ENCODE measurements at places on chromosomes 11 and 22.
A peak's percentile ranks its signal among the peaks of the same experiment; 100 is the strongest.

DNA sequence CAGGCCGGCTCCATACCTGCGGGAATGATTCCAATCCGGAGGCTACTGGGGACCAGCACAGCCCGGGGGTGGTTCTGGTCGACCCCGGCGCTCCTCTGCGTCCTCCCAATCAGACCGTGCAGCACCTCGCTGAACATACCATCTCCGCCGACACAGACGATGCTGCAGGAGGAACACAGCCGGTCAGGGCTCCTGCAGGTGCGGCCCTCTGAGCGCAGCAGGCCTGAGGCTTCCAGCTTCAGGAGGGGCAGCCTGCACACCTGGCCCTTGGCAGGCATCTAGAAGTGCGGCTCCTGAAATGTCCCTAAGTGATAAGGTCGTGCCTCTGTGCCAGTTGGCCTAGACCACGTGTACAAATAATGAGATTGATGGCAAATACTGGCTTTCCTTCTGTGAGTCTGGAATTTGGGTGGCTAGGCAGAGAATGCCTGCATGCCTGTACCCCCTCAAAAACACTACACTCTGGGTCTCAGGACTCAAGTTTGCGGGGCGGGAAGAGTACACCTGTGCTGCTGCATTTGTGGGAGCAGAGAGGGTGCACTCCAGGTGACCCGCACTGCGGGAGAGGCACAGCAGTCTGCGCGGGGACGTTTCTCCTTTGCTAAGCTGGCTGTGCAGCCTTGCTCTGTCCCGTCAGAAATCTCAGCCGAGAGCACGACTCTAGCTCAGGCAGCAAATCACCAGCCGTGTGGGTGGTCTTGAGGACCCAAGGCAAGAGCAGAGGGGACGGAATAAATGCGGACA is 30.1 kb downstream of the CERK start:
- DNase-seq: no peak

GRCh38 chr11:114846416-114846791 is 168.1 kb downstream of the NXPE2 start:
- DNase-seq: no peak

GRCh38 chr11:74462009-74462408 is 5.3 kb downstream of the KCNE3 start:
- no peak for DNase-seq

DNA sequence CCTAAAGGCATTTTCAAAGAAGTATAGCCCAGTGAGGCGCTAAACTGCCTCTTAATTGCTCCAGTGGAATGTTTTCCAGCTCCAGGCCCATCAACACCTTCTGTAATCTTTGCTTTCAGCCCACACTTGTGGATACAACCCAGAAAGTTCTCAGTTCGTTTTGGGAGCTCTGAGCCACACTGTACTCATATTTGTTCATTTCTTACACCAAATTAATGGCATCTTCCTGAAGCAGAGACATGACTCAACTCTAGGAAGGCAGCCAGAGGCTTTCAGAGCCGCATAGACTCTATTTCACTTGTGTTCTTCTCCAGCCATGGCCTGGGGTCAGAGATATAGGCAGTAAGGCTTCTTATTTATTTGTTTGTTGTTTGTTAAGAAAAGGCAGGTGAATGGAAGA is 175.5 kb upstream of the NCAM1 start:
- no peak for DNase-seq

GRCh38 chr11:78099666-78100065 is 20.0 kb upstream of the NDUFC2 start:
- no peak for DNase-seq

GRCh38 chr11:16000065-16000464 is 356.3 kb downstream of the SOX6 start:
- DNase-seq: no peak

GRCh38 chr11:110580571-110580970 is 131.7 kb downstream of the ARHGAP20 start:
- no peak for DNase-seq

DNA sequence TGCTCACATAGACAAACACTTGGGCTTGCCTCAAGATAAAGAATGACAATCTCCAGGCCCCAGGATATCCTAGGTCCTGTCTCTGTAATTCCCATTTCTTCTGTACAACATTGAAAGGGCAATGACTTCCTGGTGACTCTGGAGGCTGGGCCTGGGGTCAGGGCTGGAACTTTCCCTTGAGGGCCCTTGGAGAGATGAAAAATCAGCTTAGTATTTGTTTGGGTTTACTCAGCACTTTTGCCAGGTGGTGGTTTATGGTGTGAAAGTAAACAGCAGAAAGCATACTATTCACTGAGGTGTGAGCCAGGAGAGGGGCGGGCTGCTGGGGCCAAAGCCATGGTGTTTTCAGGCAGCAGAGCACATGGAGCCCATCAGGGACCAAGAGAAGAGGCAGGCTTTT is 214.7 kb upstream of the NARS2 start:
- DNase-seq: no peak

DNA sequence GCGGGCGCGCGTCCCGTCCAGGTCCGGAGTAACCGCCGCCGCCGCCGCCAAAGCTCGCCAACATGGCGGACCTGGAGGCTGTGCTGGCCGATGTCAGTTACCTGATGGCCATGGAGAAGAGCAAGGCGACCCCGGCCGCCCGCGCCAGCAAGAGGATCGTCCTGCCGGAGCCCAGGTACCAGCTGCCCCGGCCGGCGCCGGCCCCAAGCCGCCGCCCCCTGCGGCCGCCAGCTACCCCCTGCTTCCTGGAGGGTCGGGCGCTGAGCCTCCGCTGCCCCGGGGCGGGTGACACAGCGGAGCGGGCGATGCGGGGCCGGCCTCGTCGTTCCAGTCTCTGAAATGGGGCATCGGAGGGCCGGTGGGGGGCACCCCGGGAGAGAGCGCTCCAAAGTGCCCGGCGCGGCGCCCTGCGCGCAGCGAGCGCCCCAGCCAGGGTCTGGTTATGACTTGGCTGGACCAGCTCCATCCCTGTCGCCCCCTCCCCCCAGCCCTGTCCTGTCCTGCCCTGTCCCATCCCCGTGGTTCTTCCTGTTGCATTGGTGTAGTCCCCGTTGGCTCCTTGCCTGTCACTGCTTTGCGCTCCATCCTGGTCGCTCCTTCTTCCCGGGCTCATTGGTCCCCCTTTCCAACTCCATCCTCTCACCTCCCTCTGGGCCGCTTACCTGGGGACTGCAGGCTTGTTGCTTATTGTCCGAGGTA is 653 bp downstream of the GRK3 start:
- DNase-seq: peak; percentile 17

DNA sequence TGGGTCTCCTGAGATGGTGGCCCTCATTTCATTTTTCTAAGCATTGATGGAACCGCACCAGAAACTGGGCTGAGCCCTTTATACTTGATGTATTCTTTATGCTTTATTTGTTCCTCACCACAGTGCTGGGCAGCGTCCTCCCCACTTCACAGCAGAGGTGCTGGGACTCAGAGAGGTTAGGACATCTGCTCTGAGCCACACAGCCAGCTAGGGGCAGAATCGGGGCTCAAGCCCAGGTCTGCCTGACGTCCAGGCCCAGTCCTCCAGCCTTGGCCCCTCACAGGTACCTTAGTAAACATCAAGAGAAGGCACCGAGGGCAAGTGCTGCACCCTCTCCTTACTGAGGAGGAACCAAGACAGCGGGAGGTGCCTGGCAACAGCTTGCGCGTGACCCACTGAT is 20.2 kb upstream of the SHISAL1 start:
- no peak for DNase-seq

DNA sequence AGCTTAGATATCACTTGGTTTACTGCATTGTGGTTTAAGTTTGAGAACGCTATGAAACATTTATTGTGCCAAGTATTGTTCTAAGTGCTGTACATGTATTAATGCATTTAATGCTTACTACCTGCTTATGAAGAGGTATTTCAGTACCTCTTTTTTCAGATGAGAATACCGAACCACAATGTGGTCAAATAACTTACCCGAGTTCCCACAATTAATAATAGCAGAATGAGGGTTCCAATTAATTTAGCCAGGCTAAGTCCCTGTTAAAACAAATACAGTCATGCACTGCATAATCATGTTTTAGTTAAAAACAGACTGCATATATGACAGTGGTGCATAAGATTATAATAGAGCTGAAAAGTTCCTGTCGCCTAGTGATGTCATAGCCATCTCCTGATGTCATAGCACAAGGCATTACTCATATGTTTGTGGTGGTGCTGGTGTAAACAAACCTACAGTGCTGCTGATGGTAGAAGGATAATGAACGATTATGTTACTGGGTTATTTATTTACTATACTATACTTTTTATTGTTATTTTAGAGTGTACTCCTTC is 4.3 kb downstream of the ZC3H12C start:
- DNase-seq: no peak

DNA sequence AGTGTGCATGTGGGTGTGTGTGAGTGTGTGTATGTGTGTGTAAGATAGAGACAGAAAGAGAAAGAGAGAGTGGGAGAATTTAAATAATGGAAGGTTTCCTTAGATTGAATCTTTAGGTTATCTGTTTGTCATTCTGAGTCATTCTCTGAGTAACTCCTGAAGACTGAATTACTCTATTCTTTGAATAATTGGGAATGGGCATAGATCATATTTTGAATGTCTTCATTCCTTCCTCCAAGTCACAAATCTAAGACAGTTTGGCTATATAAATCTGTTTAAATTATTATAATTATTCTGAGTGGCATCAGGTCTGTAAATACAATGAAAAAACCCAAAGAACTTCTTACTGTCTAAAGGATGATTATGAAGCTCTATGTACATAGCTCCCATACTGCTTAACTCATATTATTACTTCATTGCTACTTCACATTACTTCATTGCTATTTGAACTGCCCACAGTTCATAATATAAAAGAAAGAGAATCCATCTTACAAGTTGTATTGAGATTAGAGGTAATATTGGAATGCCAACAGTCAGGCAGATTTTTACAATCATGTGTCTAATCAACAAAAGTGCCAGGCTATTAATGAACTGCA is 346.6 kb upstream of the CCDC179 start:
- DNase-seq: no peak

- no peak for DNase-seq
These were observed 85.1 kb downstream of the TTC17 start for GRCh38 chr11:43443811-43444210.

DNA sequence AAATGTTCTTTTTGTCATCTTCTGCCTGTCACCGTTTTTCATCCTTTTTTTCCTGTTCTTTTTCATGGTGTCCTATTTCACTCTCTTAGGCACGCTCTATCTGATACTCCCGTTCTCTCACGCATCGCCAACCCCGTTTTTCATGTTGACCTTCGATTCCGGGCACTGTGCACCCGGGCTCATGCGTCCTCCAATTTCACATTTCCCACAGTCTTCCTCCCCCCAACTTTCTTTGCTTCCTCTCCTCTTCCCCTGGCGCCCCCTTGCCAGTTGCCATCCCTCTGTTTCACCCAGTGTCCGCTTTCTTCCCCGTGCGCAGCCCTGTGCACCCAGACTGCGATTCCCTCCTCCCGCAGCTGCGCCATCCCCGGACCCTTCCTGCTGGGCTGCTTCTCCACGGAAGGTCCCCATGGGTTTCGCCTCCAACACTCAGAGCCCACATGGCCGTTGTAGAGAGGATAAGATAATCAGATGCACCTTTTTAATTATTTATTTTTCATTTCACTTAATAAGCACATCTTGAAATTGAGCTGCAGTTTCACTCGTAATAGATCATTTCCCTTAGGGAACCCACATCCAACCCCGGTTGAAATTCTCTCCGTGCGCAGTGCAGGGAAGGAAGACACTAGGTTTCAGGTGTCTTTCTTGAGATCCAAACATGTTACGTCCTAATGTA is 791.1 kb downstream of the NTM start:
- no peak for DNase-seq

DNA sequence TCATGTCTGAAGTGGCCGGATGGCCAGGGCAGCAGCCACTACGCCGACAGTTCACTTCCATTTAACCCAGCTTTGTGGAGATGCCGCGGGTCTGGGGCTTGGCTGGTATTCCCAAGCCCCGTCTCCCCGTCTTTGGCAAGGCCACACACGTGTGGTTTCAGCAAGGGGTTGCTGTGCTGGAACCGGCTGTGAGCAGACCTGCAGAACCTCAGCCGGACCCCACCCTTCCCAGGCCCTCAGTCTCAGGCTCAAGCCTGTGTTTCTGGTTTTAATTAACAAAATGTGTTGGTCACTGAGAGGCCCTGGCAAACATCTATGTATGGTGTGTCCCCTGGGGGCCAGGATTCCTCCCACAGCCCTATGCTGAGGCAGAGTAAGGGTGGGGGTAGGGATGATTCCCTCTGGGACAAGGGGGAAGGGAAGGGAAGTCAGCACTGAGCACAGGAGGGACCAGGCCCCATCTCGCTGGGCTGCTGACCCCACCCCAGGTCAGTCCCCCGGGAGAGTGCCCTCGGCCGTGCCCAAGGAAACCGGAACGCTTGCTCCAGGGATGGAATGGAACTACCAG is 9.3 kb downstream of the OSBPL5 start:
- no peak for DNase-seq

GRCh38 chr11:6328321-6328720 is 8.0 kb upstream of the CAVIN3 start:
- DNase-seq: no peak

DNA sequence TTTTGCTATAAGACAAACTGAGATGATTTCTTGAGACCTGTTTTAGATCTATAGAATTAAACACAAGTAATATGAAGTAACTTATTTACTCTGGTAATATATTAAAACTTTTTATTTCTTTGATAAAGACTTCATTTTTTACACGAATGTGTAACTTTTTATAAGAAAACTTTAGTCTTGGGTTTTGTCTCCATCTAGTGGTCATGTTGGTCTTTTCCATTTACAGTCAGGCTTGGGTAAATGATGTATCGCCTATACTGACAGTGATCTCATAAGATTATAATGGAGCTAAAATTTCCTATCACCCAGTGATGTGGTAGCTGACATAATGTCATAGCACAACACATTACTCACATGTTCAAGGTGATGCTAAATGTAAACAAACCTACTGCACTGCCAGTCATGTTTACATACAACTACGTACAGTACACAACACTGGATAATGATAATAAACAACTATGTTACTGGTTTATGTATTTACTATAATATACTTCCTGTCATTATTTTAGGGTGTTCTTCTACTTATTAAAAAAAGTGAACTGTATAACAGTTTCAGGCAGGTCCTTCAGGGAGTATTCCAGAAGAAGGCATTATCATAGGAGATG is 7.5 kb upstream of the C11orf97 start:
- no peak for DNase-seq

DNA sequence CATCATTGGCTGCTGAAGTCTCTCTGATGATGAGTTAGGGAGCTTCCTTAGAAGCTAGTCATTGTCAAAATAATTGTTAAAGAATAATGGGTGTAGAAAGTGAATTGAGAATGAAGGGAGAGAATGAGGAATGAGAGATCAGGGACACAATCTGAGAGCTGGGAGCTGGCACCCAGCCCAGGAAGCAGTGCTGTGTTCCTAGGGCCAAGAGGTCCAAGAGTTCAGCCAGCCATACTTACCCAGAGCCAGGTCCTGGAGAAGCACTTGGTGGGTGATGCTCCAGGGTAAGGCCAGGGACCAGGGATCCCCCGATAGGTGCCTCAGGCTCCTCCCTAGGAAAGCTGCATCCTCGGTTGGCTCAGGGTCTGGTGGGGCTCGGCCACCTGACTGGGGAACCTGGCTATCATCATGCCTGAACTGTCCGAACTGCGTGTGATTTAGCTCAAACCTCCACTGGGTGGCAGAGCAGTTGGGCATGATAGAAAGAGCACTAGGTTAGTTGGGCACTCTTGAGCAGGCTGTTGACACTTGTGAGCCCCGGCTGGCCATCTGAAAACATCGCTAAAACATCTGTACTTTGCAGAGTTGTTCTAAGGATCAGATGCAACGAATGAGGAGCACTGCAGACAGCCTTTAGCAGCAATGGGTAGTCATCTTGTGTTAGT is 123.9 kb upstream of the NCAM1 start:
- no peak for DNase-seq

- no peak for DNase-seq
These were observed 37.5 kb upstream of the RTL6 start for GRCh38 chr22:44535362-44536095.
